WTC11 (cell line): ENCODE measurements at places on chromosomes 1 and 21. TPM values are rescaled to one million over a fixed set of nuclear protein-coding genes. Genes with fewer than 3 reads are reported as not detected.

DNA sequence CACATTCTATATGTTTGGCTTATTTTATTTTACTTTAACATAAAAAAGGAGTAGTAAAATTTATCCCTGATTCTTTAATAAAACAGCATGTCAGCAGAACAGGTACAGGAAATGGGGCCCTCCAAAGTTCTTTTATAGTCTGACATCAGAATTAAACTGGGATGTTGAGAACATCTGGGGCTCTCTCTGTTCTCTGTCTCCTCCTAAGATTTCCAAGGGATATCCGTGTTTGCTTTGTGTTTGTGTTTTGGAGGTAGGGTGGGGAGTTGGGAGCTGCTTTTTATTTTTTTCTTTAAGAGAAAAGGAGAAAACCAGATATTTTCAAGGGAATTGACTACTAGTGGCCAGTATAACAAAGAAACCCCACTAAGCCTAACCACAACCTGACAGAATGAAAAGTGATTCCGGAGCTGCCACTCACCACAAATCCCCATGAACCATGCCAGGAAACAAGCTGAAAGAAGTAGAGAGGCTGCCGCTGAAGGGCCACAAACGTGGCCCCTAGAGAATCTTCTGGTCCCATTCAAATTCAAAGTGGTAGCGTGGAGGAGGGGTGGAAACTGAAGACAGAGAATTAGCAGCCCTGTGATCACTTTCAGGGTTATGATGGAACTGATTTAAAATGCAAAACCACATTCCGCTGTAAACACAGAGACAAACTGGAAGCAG lies 369.6 kb upstream of the ADGRL2 start:
- peak; percentile 30 for DNase-seq

DNA sequence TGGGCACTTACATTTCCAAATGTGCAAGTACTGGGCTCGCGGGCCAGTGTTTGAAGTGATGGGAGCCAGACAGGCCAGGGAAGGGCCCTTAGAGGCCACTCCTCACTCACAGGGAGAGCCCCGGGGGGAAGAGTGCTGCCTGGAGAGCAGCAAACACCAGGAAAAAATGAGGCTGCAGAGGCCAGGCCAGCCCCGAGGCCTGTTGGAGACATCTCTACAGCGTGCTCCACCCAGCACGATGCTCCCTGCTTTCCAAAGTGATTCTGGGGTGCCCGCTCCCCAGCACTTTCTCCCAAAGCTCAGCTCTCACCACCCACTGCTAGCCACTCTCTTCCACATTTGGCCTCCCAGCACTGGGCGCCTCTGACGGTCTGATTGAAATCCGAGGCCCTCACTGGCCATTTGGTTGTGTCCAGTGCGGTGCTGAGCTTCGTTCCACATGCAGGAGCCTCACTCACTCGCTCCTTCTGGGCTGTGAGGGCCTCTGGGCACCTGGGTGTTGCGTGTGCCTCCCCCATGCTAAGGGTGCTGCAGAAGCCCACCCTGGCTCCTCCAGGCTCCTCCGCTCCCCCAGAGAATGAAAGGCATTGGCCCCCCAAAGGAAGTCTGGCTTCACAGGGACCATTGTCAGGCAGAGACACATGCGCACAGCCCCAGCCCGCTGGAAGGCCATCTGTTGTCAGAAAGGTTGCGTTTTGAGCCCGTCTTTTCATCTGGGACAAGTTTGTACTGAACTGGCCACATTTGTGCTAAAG lies 385.4 kb upstream of the VAMP3 start:
- DNase-seq = no peak

GRCh38 chr1:43773821-43774220 lies 66.5 kb downstream of the ST3GAL3 start:
- no peak for DNase-seq

The SLC1A7 gene
- total RNA-seq = 0.07 to 0.14 TPM in 2 of 3 replicates, not detected in the other

DNA sequence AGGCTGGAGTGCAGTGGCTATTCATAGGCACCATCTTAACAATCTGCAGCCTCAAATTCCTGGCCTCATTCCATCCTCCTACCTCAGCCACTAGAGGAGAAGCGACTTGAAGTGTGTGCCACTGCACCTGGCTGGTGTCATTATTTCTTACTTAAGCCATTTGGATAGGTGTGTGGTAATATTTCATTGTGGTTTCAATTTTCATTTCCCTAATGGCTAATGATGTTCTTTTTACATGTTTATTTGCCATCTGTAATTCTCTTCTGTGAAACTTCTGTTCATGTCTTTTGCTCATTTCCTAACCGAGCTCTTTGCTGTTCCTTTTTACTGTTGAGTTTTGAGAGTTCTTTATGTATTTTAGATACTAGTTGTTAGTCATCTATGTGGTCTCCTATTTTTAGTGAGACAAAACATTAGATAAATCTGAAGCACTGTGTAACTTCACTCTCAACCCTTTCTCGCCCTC lies 66.8 kb downstream of the SLC27A3 start:
- no peak for DNase-seq

- DNase-seq = no peak
Measured at GRCh38 chr1:238340989-238341388, 450.3 kb upstream of the ZP4 start.

DNA sequence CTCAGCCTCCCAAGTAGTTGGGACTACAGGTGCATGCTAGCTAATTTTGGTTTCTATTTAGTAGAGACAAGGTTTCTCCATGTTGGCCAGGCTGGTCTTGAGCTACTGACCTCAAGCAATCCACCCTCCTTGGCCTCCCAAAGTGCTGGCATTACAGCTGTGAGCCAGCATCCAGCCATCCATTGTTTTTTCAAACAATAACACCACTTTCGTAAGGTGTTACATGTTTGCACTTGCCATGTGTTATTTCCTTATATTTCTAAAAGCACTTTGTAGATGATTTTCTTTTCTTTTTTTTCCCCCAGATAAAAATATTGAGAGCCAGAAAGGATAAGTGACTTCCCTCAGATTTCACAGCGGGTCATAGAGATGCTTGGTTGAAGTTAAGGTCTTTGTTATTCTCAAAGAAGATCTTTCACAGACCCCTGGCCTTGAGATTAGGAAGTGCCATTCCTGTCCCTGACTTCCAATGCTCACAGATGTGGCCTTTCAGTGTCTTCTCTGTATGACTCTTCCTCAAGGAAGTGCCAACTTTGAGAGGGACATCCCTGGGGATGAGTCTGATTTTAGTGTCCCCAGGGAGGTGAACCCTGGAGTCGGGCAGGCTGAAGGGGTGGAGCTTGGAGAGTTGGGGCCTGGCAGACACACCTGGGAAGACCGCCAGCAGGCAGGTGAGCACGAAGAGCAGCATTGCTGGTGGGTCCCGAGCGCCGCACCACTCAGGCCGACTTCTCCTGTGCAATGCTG lies 6.3 kb downstream of the PIGR start:
- no peak for DNase-seq

The RGS13 gene
- total RNA-seq = not detected in 3 replicates

The C1QA gene
- total RNA-seq = 0.50 to 0.92 TPM (median 0.76 TPM) in 3 replicates

The C1QTNF12 gene
- 8.5 to 10.3 TPM (median 8.5 TPM) in 3 replicates for total RNA-seq

The PLPPR5 gene
- total RNA-seq = 1.6 to 2.2 TPM (median 2.0 TPM) in 3 replicates

DNA sequence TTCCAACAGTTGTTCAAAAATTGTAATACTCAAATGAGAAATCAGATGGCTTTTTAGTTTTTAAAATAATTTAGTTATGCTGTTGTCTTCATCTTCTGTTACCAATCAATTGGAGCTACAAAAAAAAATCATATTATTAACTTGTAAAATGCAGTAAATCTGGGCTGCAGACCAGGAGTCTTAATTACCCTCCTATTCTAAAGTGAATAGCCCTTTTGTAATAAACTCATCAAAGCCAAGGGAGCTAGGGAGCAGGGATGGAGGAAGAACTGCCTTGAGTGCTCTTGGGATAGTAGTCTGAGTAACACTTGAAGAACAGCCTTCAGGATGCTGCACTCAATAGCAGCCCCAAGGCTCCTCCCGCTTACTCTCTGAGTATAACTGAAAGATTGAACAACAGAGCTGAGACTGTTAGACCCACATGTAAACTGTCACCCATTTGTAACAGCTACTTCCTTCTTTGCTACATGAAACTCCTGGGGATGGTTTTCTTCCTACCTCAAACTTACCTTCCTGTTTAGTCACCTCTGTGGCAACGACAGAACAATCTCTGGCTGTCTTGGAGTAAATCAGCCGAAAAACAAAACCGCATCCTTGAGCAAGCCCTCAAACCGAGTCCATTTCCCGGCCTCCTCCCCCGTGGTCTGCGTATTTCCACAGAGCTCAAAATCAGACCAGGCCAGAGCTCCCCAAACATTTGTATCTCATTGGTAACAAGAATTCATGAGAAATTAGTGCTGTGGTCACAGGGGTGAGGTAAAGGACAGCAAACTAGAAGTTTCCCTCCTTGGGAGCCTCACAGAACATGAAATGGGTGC lies 55.9 kb downstream of the CD58 start:
- DNase-seq = no peak

- no peak for DNase-seq
Measured at GRCh38 chr1:11434501-11434900, 44.5 kb upstream of the DISP3 start.

DNA sequence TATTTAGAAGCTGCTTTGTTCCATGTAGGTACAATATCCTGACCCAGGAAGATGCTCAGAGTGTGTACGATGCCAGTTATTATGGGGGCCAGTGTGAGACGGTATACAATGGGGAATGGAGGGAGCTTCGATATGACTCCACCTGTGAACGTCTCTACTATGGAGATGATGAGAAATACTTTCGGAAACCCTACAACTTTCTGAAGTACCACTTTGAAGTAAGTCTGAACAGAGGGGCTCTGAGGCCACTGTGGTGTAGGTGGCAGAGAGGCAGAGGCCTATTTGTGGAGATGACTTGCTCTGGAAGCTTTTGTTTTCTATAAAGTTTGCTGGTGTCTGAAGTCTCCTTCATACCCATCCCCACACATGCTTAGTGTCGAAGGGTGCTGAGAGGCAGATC lies 26.8 kb downstream of the C8A start:
- no peak for DNase-seq

DNA sequence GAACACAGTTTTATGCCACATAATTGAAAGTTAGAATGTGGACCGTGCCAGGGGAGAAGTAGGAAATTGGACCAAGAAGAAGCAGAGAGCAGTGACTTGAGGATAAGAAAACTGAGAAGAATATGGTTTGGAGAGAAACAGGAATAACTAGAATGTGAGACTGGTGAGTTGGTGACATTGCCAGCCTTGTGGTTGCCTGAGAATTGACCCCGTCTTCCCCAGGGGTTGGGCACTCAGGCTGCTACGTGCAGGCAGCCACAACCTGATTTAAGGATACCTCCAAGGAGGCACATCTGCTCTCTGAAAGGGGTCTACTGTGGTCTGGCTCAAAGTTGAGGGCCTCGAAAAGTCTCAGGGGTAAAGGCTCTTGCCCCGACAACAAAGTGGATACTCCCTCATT lies 112.1 kb upstream of the ARTN start:
- DNase-seq = no peak

GRCh38 chr1:36093929-36094328 lies 5.2 kb downstream of the ADPRS start:
- DNase-seq = no peak

GRCh38 chr21:46471514-46471913 lies 12.8 kb downstream of the DIP2A start:
- no peak for DNase-seq

- no peak for DNase-seq
Measured at GRCh38 chr1:163365186-163365585, 43.4 kb downstream of the NUF2 start.

DNA sequence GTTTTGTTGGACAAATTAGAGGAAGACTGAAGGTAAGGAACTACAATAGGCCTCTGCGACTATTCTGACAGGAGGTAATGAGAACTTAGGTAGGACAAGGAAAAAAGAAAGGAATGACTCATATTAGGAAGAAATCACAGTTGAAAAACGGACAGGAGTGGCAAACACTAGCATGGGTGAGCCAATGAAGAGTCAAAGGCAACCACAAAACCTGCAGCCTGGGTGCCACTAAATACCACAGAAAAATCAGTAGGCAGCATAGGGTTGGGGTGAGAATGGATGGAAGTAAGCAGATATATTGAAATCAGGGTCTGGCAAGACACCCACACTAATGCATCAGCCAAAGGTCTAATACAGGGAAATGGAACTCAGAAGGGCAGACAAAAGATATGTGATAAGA lies 10.0 kb downstream of the RBM34 start:
- DNase-seq = no peak

The UBL4B gene
- 0.11 TPM in 1 of 3 replicates, not detected in the others for total RNA-seq

DNA sequence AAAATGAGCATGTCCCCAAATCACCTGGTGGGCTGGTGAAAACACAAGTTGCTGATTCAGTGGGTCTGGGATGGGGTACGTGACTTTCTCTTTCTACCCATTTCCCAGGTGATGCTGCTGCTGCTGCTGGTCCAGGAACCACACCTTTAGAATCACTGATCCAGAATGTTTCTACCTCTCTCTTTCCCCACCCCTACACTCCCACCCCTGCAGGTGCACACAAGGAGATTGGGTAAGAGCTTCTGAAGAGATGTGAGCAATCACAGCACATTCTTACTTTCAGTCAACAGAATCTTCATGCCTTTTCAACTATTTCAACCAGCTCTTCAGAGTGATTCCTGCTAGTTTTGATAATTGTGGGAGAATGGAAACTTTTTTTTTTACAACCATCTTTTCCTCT lies 130.9 kb downstream of the LMX1A start:
- no peak for DNase-seq

The SLAMF9 gene
- not detected in 3 replicates for total RNA-seq
